Activated naive CD4-positive, alpha-beta T cell treated with anti-CD3 and anti-CD28 coated beads, Interleukin-2, amount 50 U/mL, for 72 hours (primary cell): ENCODE measurements at places on chromosomes 11 and 22.

DNA sequence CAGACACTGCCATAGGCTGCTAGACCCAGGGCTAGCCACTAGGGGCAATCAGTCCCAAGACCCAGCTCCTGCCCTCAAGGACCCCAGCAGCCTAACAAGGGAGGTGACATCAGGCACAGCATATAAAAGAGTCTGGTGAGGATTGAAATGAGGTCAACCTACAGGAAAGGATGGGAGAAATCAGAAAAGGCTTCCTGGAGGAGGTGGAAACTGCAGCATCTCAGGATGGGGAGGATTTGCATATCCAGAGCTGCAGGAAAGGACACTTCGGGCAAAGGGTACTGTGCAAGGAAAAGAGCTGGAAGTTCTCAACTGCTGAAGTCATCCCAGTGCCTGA lies 2.9 kb upstream of the ARFGAP2 start:
- peak; percentile 45 for DNase-seq

- DNase-seq = no peak
Measured at GRCh38 chr22:49326558-49326957, 501.1 kb downstream of the BRD1 start.

DNA sequence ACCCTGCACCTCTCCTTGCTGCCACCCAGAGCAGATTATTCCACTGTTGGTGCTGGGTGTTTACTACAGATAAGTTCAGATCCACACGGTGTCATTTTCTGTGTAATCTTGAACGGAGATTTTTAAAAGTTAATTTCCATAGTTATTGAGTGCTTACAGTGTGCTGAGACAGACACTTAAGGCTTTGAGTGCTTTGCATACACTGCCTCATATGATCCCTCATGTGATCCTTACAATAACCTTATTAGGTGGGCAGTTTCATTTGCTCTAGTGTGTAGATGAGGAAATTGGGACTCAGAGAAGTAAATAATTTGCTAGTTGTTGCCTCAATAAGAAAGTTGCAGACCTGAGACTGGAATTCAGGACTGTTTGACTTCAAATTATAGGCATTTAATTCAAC lies 32.3 kb upstream of the ME3 start:
- no peak for DNase-seq

DNA sequence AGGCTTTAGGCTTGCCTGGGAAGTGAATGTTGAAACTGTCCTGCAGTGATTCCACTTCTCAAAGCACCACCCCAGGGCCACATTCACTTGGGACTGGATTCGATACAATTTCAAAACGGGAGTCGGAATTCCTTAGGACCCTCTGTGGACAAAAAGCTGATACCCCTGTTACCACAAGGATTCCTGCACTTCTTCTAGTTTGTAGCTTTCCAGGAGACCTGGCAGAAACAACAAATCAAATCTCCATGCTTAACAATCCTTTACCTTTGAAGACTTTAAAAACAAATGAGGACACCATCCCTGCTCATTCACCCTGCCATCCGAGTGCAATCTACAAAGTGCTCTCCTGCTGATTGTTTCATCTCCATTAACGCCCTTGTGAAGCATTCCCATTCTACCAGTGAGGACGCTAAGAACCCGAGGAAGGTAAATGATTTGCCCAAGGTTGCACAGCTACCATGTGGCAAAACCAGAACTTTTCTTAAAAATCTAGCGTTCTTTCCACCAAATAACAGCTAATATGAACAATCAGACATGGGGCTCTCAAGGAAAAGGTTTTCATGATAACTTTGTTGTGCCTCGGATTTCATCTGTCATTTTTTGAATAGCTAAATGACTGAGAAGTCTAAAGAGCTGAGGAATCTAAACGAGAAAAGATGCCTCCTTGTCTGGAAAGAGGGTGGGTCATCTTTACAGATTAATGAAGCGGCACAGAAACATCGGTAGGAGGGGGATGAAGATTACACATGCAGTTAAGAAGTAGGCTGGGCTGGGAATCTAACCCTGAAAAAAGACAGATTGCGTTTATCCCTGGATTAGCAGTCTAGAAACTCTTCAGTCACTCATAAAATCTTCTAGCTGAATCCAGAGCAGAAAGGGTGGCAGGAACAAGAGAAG lies 720 bp upstream of the MPZL2 start:
- no peak for DNase-seq

DNA sequence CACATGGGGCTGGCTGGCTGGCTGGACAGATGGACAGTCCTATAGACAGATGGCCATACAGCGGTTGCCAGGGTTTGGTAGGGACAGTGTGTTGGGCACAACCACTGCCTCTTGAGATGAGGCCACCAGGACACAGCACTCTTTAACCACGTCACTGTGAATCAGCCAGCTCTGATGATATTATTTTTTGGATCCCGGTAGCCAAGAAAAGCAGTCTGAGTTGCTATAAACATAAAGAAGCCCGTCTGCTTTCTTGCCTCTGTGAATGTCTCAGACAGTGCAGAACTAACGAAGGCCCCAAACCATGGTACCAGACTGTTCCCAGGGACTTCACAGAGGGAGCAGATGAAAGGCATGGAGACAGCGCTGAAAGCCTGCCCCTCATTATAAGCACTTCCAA lies 115.9 kb upstream of the CSNK2A3 start:
- DNase-seq = no peak

DNA sequence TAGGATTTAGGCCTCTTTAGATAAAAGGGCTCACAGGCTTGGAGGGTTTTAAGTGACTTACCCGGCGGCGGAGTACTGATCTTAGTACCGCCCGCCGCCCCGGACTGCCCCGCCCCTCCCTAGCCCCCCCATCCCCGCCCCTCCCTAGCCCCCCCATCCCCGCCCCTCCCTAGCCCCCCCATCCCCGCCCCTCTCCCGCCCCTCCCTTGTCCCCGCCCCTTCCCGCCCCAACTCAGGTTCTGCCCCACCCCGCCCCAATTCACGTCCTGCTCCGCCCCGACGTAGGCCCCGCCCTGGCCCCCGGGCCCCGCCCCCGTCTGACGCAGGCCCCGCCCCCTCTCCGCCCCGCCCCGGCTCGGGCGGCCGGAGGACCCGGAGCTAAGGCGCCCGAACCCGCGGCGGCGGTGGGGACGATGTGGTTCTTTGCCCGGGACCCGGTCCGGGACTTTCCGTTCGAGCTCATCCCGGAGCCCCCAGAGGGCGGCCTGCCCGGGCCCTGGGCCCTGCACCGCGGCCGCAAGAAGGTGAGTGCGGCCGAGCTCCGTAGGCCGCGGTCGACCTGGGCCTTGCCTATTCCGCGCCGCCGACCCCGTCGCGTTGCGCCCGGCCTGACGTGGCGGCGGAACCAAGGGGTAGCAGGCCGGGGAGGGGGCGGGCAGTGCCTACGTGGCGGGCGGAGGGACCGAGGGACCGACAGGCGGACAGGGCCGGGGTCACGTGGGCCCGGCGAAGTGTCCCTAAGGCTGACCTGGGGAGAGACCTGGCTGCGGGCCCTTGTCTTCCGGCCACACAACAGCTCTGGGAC lies at the start of gene SCYL1:
SCYL1 (plus strand) TSS at position 343 of the 805 bp plus-strand sequence; CDS start at position 414, 71 bp downstream.
- peak; percentile 79 for DNase-seq

- DNase-seq = no peak
Measured at GRCh38 chr11:129258205-129258604, 66.1 kb upstream of the ARHGAP32 start.

DNA sequence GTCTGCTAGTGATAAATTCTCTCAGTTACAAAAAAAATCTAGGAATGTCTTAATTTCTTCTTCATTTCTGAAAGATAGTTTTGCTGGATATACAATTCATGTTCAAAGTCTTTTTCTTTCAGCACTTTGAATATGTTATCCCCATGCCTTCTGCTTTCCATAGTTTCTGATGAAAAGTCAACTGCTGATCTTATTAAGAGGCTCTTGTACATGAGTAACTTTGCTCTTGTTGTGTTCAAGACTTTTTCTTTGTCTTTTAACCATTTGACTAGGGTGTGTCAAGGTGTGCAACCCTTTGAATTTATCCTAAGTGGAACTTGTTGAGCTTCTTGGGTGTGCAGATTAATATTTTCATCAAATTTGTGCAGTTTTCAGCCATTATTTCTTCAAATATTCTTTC lies 22.1 kb upstream of the ACCSL start:
- DNase-seq = no peak

DNA sequence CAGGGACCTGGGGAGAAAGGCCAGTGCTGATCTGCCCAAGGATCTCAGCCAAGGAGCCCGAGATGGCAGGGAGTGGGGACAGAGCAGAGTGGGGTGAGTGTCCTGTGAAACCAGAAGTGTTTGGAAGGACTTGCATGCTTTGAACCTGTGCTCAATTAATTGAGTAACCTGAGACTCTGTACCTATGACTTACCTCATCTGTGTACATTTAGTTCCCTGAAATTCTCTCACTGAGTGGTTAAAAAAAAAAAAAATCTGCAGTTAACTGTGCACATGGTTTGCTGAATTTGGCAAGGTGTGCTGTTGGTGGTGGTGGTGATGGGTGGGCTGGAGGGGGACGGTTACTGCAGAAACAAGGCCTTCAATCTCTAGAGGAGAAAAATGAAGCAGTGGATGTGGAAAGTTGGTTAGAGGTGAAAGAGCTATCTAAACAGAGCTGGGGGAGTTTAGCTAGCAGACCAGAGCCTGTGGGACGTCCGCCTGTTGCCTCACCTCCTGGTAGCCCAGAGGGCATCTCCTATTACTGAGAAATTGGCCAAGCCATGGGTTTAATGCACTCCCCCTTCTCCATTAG lies 8.3 kb upstream of the SORL1-AS1 start:
- no peak for DNase-seq
